ENCODE measurements at places on chromosomes 6 and 20.

GRCh38 chr6:70537266-70537665 lies 29.5 kb upstream of the SDHAF4 start:
- DNase-seq: no peak

DNA sequence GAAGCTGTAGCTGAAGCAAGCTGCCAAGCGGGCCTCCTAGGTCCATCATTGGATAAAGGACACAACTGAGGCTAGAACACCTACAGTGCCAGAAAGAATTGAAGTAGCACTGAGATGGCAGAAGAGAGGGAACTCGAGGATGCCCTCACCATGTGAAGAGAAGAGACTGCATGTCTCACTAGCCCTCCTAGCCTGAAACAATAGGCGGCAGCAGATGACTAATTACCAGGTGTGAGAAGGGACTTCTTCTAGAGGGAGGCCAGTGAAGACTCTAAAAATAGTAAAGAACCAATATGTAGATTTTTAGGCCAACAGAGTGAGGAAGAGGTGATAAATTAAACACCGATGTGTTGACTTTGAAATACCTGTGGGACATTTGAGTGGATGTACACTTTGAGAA lies 50.3 kb downstream of the LGSN start:
- DNase-seq: no peak

DNA sequence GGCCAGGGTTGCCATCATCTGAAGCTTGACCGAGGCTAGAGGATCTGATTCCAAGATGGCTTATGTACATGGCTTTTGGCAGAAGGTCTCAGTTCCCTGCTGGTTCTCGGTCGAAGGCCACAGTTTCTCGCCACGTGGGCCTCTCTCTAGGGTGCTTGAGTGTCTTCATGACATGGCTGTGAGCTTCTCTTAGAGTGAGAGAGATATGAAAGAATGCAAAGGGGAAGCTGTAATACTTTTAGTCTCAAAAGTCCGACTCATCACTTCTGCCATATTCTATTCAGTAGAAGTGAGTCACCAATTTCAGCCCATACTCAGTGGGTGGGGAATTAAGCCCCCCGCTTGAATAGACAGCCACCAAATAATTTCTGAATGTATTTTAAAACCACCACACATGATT lies 94.2 kb downstream of the UTRN start:
- peak; percentile 20 for DNase-seq

DNA sequence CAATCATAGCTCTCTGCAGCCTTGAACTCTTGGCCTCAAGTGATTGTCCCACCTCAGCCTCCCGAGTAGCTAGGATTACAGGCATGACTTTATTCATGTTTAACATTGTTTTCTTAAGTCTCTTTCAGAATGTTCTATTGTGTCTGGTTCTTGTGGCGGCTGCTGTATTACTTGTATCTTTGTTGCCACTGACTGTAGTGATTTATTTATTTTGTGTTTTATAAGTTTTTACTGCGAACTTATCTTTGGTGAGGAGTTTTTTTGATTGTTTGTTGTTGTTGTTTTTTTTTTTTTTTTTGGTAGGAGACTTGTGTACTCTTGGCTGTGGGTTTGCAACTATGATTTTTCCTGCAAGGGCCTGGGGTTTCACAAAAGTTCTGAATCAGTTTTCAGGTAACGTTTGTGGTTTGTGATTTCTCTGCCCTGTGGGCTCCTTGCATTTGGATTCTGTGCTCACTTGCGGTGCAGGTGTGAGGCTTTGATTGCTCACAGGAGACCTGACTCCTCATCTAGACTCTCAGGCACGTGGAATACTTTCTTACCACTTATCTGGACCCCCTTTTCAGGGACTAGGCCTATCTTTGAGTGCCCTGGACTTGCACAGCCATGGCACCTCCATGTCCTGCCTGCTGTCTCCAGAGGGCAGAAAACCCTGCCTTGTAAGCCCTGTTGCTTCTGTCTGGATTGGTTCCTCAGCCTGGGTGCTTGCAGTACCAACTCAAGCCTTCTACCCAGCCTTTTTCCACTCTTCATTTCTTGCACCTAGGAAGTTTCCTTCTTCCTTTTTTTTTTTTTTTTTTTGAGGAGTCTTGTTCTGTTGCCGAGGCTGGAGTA lies 25.2 kb downstream of the KIF25 start:
- no peak for DNase-seq

- DNase-seq: no peak
These were observed 24.1 kb upstream of the NOL4L start for GRCh38 chr20:32609111-32609773.

GRCh38 chr20:23139524-23139923 lies 53.4 kb upstream of the CD93 start:
- DNase-seq: no peak

DNA sequence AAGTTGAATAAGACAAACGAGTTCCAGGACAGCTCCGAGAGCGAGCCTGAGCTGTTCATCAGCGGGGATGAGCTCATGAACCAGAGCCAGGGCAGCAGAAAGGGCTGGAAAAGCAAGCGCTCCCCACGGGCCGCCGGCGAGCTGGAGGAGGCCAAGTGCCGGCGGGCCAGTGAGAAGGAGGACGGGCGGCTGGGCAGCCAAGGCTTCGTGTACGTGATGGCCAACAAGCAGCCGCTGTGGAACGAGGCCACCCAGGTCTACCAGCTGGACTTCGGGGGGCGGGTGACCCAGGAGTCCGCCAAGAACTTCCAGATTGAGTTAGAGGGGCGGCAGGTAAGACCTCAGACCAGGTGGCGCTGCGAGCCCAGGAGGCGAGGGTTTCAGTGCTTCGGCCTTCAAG lies 56.0 kb upstream of the TMEM181 start:
- no peak for DNase-seq

GRCh38 chr20:37956107-37956585 lies 53.2 kb downstream of the VSTM2L start:
- no peak for DNase-seq

GRCh38 chr6:6538261-6538660 lies 50.3 kb upstream of the LY86 start:
- DNase-seq: no peak

DNA sequence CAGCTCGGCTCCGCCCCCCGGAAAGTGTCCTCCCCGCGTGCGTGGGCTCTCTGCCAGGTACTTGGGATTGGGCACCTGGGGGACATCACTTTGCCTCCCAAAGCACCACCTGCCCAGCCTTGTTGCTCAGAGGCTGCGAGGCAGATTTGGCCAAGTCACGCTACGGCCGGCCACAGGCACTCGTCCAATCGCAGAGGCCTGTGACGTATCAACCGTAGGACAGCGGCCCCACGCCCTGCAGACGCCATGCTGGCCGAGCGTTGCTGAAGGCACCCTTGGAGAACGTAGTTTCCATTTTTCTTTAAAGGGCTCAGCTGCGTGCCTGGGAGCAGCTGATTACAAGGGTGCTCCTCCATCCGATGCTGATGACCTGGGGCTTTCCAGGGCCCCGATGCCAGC lies 3.1 kb downstream of the NTSR1 start:
- DNase-seq: no peak

Data from cardiac muscle cell (in vitro differentiated cells and primary cell).